ENCODE measurements at places on chromosomes 12 and 14.
A peak's percentile ranks its signal among the peaks of the same experiment; 100 is the strongest.

DNA sequence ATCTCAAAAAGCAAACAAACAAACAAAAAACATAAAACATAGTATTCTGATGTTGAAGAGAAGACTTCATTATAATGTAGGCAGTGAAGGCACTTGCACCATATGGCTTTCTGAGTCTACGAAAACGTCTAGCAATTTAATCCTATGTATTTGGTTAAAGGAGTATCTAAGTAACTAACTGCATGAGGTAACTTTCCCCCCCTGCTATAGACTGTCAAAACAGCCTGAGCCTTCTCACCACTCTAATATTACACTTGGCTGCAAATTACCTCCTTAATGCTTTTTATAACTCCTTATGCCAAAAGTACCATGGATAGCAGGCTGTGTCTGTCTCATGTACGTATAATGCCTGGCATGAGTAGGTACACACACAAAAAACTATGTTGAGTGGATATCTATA is 607.6 kb upstream of the FLRT2 start:
- DNase-seq: no peak

DNA sequence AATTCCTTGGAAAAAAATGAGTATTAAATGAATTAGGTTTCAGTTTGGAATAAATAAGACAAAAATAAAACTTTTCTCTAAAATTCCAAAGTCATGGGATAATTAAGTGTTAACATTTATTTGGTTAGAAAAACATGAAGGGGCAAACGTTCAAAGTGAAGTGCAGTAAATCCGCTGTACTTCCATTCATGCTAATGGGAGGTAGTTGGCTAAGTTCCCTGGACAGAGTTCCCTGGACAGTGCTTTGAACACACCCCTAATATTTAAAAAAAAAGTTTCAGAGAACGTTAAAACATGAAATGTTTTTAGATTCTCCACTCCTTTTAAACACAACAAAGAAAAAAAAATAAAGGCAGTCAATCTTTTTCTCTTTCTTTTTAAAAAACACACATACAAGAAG is 16.3 kb downstream of the ALX1 start:
- DNase-seq: no peak

GRCh38 chr12:38878333-38878705 is 27.1 kb downstream of the CPNE8 start:
- DNase-seq: no peak

DNA sequence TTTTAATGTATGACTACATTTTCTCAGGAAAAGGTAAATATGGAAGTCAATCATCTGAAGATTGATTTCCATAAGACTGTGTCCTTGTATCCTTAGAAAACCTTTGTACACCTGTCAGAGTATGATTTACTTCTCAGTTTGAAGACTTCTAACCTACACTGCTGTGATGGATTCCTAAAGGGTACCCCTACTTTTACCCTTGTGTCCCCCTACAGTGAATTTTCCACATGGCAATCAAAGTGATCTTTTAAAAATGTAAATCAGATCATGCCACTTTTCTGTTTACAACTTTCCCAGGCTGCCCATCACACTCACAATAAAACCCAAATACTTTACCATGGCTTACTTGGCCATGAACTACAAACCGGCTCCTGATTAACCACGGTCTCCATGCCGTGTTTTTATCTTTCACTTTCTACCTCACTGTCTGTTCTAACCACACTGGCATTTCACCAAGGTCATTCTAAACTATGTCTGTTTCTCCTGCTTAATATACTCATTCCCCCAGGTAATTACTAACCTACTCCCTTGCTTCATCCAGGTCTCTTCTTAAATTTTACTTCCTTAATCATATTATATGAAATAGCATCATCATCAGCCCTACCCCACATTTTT is 8.1 kb downstream of the DNAI7 start:
- DNase-seq: no peak

- no peak for DNase-seq
These were observed 13.0 kb downstream of the PELI2 start for GRCh38 chr14:56131004-56131864.

GRCh38 chr12:104579718-104580495 is 123.2 kb downstream of the CHST11 start:
- DNase-seq: no peak

- DNase-seq: no peak
These were observed 7.1 kb upstream of the PGF start for GRCh38 chr14:74962493-74962892.

GRCh38 chr14:54172562-54172961 is 215.9 kb upstream of the BMP4 start:
- no peak for DNase-seq

- no peak for DNase-seq
These were observed 25.0 kb upstream of the COCH start for GRCh38 chr14:30849354-30849753.

DNA sequence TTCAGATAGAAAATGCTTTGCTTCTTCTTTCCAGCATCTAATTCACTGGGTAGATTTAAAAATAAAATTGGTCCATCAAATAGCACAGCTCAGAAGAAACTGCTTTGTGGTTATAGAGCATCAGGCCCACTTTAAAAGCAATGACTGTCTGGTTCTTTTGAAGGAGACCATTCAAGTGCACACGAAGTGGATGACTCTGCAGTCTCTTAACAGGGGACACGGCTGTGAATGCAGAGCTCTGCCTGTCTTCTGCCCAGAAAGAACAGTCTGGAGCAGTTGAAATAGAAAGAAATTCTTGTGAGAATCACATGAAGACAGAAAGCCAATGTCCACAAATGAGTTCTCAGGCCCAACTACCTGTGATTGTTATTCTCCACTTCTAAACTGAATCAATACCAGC is 138.7 kb upstream of the PLEKHA5 start:
- DNase-seq: peak; percentile 31

- DNase-seq: no peak
These were observed 39.2 kb upstream of the MAX start for GRCh38 chr14:65141523-65141922.

DNA sequence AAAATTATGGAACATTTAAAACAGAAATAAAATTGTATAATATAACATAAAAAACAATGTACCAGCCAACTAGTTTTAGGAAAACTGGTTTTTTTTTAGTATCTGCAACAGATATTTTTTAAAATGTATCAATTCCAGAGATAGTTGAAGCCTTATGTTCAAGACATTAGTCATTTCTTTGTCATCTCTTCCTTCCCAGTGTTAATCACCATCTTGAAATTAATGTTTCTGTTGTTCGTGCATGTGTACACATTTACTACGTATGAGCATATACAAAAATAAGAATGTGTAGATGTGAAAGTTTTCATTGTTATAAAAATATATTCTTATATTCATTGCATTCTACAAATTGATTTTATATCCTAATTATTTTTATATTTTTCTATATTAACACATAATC is 1062.1 kb downstream of the SLC6A15 start:
- DNase-seq: no peak

DNA sequence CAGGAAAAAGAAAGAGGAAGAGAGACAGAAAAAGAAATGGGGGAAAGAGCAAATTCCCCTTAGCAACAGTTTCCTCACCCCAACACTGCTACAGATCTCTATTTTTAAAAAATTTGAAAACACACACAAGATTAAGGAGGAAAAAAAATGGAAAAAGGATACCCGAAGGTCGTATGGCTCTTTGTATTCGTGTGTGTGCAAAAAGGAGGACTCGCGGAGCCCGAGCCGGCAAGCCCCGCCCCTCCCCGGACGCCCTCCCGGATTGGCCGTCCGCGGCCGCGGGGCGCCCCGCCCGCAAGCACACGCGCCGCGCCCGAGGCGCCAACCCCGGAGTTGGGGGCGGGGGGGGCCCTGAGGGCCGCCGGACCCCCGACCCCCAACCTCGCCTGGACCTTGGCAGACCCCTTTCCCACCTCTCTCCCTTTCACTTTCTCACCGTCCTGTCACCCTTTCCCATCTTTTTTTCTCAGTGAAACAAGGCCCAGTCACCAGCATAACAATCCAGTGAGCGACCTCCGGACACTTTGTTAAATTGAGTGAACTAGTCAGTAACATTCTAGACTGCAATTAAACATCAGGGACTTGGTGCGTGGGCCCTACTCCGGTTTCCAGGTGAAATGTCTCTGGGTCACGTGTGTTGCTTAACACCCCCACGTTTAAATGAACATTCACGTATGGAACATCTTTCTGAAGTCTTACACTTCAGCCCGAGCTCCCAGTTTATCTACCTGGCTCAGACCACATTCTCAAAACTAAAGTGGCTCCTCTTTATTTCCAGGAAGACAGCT is at the start of gene C14orf93:
TSS of gene C14orf93 (minus strand) at position 205 of the 788 bp plus-strand sequence. CDS start 11,120 bp downstream, outside the sequence.
- DNase-seq: peak; percentile 89

DNA sequence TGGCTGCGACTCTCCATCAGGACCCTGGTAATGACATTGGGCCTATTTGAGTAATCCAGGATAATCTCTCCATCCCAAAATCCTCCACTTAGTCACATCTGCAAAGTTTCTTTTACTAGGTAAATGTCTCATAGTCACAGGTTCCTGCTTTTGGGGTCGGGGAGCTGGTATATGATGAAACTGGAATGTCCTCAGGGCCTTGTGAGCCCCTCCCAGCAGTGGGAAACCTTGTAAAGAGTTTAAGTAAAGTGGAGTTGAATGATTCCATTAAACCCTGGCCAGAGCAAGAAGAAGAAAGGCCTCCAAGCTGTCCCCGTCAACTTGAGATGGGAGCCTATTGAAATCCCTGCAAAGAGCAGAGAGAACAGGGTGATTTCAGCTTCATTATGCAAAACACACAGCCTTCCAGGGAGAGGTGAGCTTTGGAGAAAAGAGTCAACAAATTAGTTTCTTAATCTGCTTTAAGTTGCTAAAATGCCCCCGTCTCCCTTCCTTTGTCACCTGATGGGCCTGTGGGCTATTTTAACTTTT is 12.6 kb downstream of the WSCD2 start:
- DNase-seq: no peak

DNA sequence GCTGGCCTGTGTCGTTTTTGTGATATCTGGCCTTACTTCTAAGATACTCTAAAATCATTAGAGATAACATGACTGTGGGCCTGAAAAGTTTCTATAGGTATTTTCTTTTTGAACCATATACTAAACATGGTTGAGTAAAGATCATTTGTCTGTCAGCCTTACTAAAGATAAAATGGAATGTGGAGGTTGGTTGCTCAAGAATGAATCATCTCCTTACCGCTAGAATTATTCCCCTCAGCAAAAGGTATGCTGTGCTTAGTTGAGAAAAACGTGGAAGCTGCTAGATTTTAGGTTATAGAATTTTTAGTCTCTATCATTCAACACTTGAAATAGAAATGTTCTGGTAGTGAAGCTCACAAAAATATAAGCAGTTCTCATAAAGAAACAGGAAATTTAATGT is 407.3 kb downstream of the AEBP2 start:
- DNase-seq: no peak

- no peak for DNase-seq
These were observed 117.7 kb upstream of the RPL10L start for GRCh38 chr14:46769292-46769691.

DNA sequence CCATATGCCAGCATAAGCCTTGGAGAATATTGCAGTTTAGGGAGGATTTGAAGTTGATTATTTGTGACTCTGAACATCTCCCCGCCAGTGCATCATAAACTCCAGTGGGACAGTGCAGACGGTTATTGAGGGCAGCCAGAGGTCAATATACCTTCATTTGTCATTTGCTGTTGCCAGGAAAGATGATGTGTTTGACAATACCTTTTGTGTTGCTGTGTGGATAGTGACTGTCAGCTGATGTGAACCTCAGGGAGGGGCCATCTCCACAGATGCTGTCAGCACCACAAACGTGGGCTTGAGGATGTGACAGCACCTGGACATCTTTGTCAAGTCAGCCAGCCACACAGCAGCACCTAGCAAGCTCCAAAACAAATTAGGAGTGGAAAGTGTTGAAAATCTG is 11.5 kb downstream of the CCDC198 start:
- DNase-seq: no peak

DNA sequence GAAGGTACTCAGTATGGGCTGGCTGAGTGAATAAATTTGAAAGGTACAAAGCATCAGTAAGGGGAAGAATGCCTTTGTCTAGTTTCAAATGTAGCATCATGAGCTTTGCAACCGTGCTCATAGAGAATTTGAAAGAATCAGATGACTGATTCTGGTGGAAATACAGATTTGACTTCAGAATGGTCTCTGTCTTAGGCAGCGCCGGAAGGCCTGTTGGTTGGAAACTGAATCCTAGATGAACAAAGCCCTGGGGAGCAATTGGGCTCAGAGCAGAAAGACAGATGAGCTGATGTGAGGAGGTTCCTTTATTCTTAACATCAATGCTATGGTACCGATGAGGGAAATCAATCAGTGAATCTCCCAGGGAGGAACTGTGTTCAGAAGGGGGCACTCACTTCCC is 137.3 kb downstream of the SNAPC1 start:
- DNase-seq: no peak

DNA sequence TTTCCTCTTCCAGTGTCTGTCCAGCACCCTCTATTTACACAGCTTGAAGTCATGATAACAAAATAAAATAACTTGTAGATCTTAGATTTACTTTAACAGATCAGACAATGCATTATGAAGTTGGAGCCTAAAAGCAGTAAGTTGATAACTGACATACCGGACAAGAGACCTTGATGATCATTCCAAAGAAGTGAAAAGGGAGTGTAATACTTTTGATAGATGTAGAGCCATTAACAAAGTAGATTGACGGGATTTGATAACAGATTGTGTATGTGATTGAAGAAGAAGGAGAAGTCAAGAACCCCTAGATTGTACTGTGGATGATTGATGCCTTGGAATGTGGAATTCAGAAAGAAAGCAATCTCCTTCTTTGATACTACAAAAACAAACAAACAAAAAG is 403.8 kb upstream of the MGAT4C start:
- no peak for DNase-seq

- peak; percentile 26 for DNase-seq
These were observed 55.0 kb upstream of the NELL2 start for GRCh38 chr12:44930972-44931600.

DNA sequence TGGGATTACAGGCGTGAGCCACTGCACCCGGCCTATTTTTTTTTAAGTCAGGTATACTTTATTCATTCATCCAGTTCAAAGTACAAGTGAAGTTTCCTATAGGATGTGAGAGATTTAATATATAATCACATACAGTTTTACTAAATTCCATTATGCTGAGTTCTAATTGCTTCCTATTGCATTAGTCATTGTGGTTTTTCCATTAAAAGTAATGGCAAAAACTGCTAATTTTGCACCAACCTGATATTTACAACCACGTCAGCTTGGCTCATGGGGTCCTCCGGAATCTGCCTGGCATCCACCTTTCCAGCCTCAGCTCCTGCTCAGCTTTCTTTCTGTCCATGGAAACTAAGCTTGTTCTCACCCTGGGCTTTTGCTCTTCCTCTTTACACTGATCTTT is 67.0 kb upstream of the CSRP2 start:
- no peak for DNase-seq

Measured in NCI-H345 (cell line).